Dorsolateral prefrontal cortex (tissue), 122 donors: ENCODE measurements at places on chromosomes 16 and 17. TPM values are rescaled to one million over a fixed set of nuclear protein-coding genes. Genes with fewer than 3 reads are reported as not detected.

GGT6 gene
- not detected for total RNA-seq

- DNase-seq: no peak
Observed at GRCh38 chr16:48217708-48218107, 26.4 kb upstream of the LONP2 start.

DNA sequence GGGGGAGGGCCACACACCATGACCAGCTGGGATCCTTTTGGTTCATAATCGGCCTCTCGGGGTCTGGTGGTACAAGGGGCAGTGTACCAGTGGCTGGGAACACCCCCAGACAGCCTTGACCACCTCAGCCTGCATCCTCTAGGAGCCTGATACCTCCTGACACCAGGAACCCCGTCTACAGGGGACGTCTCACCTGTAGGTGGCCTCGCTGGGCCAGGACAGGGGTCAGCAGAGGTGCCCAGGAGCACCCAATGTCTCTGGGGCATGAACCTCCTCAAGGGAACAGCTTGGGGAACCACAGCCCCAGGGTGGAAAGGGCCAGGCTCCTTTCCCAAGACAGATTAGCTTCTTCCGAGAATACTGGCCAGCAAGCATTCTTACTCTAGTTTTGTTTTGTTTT is 2.5 kb upstream of the METRNL start:
- no peak for DNase-seq

- no peak for DNase-seq
Observed at GRCh38 chr17:66776999-66777688, 57.8 kb upstream of the CACNG5 start.

CTF1 gene
- 4.1 TPM for total RNA-seq
